Suppressor macrophage treated with lipopolysaccharide for 4 hours (primary cell): ENCODE measurements at places on chromosomes 2 and 18.

- no peak for DNase-seq
These were observed 862.4 kb upstream of the ACVR2A start for GRCh38 chr2:146982393-146982846.

DNA sequence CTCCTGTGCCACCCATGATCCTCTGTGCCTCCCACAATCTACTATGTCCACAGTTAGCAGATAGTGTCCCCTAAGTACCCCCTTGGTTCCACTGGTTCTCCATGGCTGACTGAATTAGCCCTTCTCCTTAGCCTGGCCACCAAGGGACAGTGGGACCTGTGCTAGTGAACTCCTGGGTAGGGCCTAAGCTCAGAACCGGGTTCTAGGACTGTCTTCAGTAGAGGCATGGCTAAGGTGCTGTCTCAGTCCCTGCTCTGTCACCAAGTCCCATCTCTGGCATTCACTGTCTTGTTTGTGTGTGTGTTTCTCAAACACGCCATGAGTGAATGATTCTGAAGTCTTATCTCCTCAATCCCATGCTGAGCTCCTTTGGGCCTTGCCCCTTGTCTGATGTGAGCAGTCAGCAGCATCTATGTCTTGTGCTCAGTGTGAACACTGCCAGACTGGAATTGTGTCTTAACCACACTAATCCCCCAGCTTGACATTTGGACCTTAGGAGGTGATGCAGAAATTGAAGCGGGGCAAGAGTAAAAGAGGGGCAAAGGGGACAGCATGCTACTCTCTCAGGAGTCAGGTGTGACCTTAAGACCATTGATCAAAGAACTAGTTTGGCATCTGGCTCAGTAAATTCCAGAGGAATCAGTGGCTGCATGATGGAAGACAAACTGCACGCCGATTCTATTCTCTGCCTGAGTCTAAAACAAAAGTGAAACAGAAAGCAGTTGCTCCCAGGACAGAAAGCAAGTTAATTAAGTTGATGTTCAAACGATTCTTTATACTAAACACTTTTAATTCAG is 190.5 kb downstream of the ALPK2 start:
- DNase-seq = peak; percentile 34

GRCh38 chr2:209986415-209986814 is 16.0 kb upstream of the RPE start:
- DNase-seq = peak; percentile 68

DNA sequence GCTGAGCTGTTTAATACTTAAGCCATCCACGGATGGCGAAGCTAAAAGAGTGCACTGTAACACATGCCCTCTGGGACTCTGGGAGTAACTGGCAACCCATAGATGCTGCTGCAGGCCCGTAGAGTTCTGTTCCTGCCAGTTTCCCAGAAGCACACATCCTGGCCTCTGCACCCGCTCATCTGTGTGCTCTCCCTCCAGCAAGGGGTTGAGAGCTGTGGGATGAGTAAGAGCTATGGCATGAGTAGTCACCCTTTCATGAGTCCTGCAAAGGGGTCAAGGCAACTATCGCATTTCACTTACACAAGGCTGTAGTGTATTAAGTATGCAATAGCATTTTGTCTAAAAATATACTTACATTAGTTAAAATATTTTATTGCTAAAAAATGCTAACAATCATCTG is 1341.8 kb upstream of the NXPH2 start:
- DNase-seq = no peak
